ENCODE measurements at places on chromosomes 1 and 21.

GRCh38 chr21:43631411-43632107 is 27.7 kb downstream of the HSF2BP start:
- no peak overlapping the region for H3K4me3 ChIP-seq
- peaks cover 18% of the 10 kb centered on the region for H3K36me3 ChIP-seq
- DNase-seq: no peak
- H3K27ac ChIP-seq: no peak overlapping the region
- H3K27me3 ChIP-seq: no peaks in the 10 kb centered on the region

DNA sequence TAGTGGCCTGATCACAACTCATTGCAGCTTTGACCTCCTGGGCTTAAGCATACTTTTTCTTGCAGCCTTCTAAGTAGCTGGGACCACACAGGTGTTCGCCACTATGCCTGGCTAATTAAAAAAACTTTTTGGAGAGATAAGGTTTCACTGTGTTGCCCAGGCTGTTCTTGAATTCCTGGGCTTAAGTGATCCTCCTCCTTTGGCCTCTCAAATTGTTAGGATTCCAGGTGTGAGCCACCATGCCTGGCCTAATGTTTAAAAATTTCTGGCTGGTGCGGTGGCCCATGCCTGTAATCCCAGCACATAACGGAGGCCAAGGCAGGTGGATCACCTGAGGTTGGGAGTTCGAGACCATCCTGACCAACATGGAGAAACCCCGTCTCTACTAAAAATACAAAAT is 24.4 kb downstream of the YTHDF2 start:
- no peak overlapping the region for H3K27ac ChIP-seq
- DNase-seq: no peak
- H3K27me3 ChIP-seq: no peaks in the 10 kb centered on the region
- H3K4me3 ChIP-seq: no peak overlapping the region
- peaks cover 8% of the 10 kb centered on the region for H3K36me3 ChIP-seq
- H3K4me1 ChIP-seq: peaks cover 15% of the 10 kb centered on the region

GRCh38 chr1:156399355-156400125 is 30.5 kb downstream of the RHBG start:
- H3K36me3 ChIP-seq: no peaks in the 10 kb centered on the region
- H3K4me1 ChIP-seq: no peaks in the 10 kb centered on the region
- DNase-seq: no peak
- no peak overlapping the region for H3K4me3 ChIP-seq
- H3K27me3 ChIP-seq: peaks cover 60% of the 10 kb centered on the region

GRCh38 chr1:169109561-169110134 is 3.2 kb downstream of the ATP1B1 start:
- no peak for DNase-seq
- peaks cover 15% of the 10 kb centered on the region for H3K36me3 ChIP-seq
- peaks cover 4% of the 10 kb centered on the region for H3K27me3 ChIP-seq
- H3K4me1 ChIP-seq: peaks cover 40% of the 10 kb centered on the region
- no peak overlapping the region for H3K27ac ChIP-seq

- no peaks in the 10 kb centered on the region for H3K27me3 ChIP-seq
- no peaks in the 10 kb centered on the region for H3K36me3 ChIP-seq
- no peak overlapping the region for H3K4me3 ChIP-seq
- H3K4me1 ChIP-seq: no peaks in the 10 kb centered on the region
These were observed 28.4 kb downstream of the ZNF281 start for GRCh38 chr1:200381256-200381984.

GRCh38 chr1:167171286-167171929 is 49.3 kb upstream of the POU2F1 start:
- H3K36me3 ChIP-seq: peaks cover 2% of the 10 kb centered on the region
- peaks cover 10% of the 10 kb centered on the region for H3K27me3 ChIP-seq
- H3K4me3 ChIP-seq: no peak overlapping the region

DNA sequence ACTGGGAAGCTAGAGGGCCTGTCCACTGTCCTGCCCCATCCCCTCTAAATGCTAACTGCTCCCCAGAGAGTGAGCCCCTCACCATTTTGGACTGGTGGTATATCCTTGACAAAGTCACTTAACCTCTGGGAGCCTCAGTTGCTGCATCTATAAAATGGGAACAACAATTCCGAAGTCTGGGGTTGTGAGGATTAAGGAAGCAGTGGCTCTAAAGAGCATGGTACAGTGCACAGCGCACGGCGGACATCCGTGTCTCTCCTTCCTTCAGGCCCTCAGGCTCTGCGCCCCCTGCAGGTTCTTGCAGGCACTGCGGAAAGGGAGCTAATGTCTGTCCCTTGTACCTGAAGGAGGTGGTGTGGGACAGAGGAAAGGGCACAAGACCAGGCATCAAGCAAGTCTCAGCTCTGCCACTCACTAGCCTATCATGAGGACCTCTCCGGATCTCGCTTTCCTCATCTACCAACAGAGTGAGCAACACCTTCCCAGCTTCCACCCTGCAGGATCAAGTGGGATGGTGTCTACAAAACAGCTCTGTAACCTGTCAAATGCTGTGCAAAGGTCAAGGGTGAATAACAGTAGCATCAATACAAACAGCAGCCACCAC is 20.1 kb downstream of the ECE1 start:
- H3K4me1 ChIP-seq: peaks cover 7% of the 10 kb centered on the region
- peak; percentile 82 for DNase-seq
- peaks cover 11% of the 10 kb centered on the region for H3K36me3 ChIP-seq
- H3K4me3 ChIP-seq: no peak overlapping the region
- H3K27ac ChIP-seq: peak overlapping the region; percentile 80
- H3K27me3 ChIP-seq: no peaks in the 10 kb centered on the region

- no peak overlapping the region for H3K4me3 ChIP-seq
- H3K36me3 ChIP-seq: no peaks in the 10 kb centered on the region
- no peak overlapping the region for H3K27ac ChIP-seq
- H3K4me1 ChIP-seq: no peaks in the 10 kb centered on the region
These were observed 39.2 kb downstream of the CSMD2 start for GRCh38 chr1:34125721-34126380.

DNA sequence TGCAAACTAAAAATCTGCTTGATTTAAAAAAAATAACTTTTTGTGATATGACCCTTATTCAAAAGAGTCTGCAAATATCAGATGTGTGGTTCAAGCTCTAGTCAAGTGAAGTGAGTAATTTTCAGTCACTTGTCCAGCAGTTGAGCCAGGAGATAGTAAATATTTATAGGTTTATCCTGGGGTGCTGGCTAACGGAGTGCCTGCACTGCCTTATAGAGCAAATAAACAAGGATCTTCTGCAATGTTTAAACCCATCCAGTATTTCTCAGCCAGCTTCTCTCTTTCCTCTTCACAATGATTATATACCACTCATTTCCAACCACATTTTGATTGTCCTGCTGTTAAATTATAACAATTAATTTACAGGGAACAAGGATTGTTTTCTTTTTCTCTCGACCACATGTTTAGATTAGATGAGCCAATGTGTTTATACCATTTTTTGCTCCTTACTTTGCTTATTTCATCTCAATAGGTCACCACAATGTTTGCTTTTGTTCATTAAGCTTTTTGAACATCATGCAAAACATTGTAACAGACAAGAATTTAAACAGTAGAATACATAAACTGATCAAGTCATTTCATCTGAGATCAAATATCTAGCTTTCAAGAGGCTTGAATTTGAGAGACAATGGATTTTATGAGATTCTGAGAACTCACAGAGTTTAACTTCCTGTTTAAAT is 60.3 kb upstream of the GREM2 start:
- no peaks in the 10 kb centered on the region for H3K36me3 ChIP-seq
- no peaks in the 10 kb centered on the region for H3K4me1 ChIP-seq
- no peaks in the 10 kb centered on the region for H3K27me3 ChIP-seq
- DNase-seq: no peak
- H3K27ac ChIP-seq: no peak overlapping the region

- peaks cover 92% of the 10 kb centered on the region for H3K27me3 ChIP-seq
- no peak overlapping the region for H3K4me3 ChIP-seq
- no peak overlapping the region for H3K27ac ChIP-seq
These were observed 8.1 kb upstream of the F5 start for GRCh38 chr1:169594391-169594790.

GRCh38 chr1:158112994-158113758 is 67.5 kb upstream of the CD1D start:
- H3K4me3 ChIP-seq: peak overlapping the region; percentile 85
- peak; percentile 61 for DNase-seq
- no peaks in the 10 kb centered on the region for H3K36me3 ChIP-seq
- H3K27me3 ChIP-seq: peaks cover 27% of the 10 kb centered on the region
- no peak overlapping the region for H3K27ac ChIP-seq

DNA sequence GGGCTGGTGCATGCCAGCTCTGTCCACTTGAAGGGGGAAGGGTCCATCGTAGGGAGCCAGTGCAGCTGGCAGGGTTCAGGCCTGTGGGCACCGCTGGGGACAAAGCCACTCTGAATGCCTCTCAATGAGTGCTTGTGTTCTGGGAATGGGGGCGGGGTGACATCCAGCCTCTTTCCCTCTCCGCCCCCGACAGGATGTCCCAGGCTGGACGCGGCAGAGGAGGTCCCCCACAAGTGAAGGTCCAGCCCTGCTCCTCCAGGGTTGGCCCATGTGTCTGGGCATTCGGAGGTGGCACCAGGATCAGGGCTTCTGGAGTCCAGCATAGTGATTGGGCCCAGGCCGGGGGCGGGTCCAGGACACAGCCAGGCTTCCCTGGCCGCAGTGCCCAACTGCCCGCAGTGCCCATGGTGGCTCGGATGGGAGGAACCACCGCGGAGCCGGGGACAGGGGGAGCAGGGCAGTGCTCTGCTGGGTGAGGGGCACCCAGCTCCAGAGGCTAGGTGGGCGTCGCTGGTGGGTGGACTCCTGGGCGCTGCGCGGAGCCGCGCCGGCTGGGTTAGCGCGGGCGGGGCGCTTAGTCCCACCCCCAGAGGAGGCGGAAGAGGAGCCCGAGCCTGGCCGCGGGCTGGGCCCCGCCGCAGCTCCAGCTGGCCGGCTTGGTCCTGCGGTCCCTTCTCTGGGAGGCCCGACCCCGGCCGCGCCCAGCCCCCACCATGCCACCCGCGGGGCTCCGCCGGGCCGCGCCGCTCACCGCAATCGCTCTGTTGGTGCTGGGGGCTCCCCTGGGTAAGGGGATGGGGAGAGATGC is at the start of gene SHISA4:
Gene SHISA4 (plus strand): TSS at position 617 of the 808 bp plus-strand sequence. CDS start 97 bp downstream, at position 714.
- peak; percentile 48 for DNase-seq
- H3K27me3 ChIP-seq: peaks cover 12% of the 10 kb centered on the region
- H3K4me3 ChIP-seq: peak within 1 kb of the TSS; percentile 88
- H3K36me3 ChIP-seq: no peaks in the 10 kb centered on the region
- peaks cover 25% of the 10 kb centered on the region for H3K4me1 ChIP-seq

DNA sequence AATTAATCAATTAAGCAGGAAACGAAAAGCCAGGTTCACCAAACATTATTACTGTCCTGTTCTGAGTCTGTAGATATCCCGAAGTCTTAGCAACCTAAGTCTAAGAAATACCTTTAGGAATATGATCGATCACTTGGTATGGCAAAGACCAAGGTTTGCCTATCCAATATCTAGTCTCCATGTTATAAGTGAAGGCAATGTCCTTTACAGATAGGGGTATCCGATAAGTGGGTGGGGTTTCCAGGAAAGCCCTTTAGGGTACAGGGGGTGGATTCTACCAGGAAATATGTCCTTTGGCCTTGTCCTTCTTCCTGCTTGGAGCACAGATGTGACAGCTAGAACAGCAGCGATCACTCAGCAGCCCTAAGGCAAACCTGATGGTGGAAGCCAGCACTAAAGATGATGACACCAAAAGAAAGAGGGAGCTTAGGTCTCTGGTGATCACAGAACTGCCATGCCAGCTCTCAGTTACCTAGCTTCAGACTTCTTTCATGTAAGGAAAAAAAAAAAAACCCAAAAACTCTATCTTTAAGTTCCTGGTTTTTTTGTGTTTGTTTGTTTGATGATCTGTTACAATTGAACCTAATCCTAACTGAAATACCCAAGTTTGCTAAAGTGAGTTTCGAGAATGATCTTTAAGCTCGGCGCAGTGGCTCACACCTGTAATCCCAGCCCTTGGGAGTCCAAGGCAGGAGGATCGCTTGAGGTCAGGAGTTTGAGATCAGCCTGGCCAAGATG is 40.8 kb downstream of the DSTYK start:
- H3K4me3 ChIP-seq: no peak overlapping the region
- no peaks in the 10 kb centered on the region for H3K27me3 ChIP-seq
- H3K27ac ChIP-seq: no peak overlapping the region
- peaks cover 6% of the 10 kb centered on the region for H3K36me3 ChIP-seq
- no peaks in the 10 kb centered on the region for H3K4me1 ChIP-seq

DNA sequence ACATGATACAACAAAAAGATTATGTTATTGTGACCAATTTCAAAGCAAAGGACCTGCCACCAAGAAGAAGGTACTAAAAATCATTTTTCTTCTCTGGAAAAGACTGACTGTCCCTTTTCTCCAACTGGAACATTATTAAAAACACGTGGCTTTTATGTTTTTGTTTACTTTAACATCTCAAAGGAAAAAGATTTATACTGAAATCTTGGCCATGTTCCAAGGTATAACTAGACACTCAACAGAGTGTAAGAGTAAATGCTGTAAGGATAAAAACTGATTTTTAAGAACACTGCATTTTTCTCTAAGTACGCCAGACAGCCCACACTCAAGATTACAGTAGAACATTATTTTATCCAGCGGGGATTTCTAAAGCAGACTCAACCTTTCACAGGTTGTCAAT is 62.1 kb downstream of the BRWD1 start:
- H3K4me3 ChIP-seq: no peak overlapping the region
- H3K27ac ChIP-seq: no peak overlapping the region

GRCh38 chr1:83697961-83698360 is 301.0 kb downstream of the TTLL7 start:
- no peak overlapping the region for H3K27ac ChIP-seq
- DNase-seq: no peak
- H3K4me1 ChIP-seq: peaks cover 44% of the 10 kb centered on the region
- H3K4me3 ChIP-seq: no peak overlapping the region
- H3K36me3 ChIP-seq: no peaks in the 10 kb centered on the region
- H3K27me3 ChIP-seq: no peaks in the 10 kb centered on the region

DNA sequence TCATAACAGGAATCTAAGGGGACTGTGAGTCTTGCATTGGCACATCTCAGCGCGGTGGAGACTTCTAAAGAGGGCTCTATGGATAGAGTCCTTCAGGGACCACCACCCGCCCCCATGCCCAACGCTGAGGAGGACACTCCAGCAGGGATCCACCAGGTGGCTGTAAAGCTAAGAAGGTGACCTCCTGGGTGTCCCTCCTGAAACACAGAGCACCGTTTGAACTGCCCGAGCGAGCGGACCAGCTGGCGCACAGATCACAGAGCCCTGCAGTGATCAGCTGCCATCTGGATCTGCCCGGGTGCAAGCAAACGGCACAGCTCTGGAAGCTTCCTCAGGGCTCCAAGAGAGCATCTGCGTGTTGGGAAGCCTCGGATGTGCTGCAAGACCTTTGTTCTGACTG is 51.3 kb upstream of the LYST start:
- H3K27ac ChIP-seq: no peak overlapping the region
- no peak overlapping the region for H3K4me3 ChIP-seq
- H3K4me1 ChIP-seq: peaks cover 17% of the 10 kb centered on the region
- DNase-seq: no peak
- no peaks in the 10 kb centered on the region for H3K36me3 ChIP-seq

GRCh38 chr1:108892356-108893140 is 15.8 kb downstream of the GPSM2 start:
- no peaks in the 10 kb centered on the region for H3K36me3 ChIP-seq
- DNase-seq: no peak
- H3K27me3 ChIP-seq: no peaks in the 10 kb centered on the region
- H3K4me3 ChIP-seq: no peak overlapping the region
- peaks cover 24% of the 10 kb centered on the region for H3K4me1 ChIP-seq
